ENCODE measurements at places on chromosomes 12 and 14.

DNA sequence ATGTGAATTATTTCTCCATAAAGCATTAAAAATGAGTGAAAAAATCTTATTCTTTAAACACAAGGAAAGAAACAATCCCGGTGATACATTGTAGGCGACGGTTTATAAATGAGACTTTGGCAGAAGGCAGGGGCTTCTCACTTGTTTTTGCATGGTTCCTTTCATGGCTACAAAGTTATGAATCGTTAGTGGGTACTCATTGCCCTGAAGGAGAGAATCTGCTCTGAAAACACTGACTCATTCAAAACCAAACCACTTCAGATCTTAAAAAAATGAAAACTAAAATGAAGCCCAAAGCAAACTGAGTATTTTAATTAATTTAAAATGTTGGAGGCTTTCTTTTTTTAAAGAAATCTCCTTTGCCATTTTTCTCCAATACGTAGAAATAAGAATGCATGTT lies 41.4 kb upstream of the AMIGO2 start:
- peak; percentile 7 for DNase-seq

- DNase-seq, result peak; percentile 20
Observed at GRCh38 chr14:70789361-70789760, 20.0 kb downstream of the MAP3K9 start.

GRCh38 chr12:6340745-6341416 lies 995 bp downstream of the TNFRSF1A start:
- DNase-seq, result no peak

DNA sequence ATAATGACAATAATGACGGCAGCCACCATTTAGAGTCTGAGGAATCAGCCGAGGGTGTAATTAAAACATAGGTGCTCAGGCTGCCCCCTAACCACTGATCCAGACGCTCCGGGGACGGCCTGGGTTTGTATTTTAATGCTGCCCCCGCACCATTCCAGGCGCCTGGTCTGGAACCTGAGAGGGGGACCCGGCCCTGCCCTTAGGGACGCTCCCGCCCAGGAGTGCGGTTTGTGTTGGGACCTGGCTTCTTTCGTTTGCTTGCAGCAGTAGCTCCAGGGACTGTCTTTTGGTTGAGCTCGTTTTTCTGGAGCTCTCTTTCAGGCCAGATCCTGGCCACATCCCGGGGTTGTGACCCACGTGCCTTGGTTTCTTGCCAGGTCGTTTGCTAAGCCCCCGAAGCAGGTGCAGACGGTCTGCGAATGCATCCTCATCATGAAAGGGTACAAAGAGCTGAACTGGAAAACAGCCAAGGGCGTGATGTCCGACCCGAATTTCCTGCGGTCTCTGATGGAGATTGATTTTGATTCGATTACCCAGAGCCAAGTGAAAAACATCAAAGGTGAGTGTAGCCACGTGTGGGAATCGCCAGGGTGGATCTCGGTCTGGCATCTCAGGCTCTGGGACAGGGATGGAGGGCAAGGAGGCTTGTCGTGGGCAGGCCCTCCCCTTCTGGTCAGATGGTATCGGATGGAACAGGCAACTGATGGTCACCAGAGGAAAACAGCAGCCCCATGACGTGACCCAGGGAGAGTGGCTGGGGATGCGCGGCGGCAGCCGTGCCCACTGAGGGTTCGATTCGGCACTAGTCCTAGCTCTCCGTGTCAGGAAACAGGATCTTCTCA lies 63.5 kb downstream of the CCDC92 start:
- no peak for DNase-seq

DNA sequence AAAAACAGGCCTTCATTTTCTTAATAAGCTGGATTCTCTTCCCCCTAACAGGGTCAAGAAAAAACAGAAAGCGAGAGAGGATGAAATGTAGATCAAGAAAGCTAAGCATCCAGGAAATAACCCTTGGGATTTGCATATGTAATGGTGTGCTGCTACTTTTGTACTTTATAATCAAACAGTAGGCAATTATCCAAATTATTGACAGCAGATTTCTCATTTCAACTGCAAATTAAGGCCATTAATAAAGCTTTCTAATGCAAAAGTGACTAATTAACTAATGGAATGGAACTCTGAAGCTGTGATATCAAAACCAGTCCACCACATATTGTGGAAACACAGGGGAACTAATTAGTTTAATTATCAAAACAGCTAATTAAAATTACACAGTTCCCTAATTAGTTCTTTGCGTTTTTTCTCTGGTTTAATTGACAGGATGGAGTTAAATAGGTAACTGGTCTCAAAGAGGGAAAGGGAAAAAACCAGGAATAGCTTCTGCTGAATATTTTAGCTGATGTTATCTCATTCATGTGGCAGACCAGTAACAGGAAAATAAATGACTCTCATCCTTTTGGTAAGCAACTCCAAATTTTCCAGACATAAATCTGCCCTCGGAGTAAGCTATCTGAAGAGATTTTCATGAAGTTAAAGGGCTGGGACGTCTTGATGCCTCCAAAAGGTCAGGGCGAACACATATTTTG lies 182.7 kb upstream of the LMO3 start:
- DNase-seq, result no peak

- peak; percentile 23 for DNase-seq
Observed at GRCh38 chr12:25495331-25496097, 57.6 kb downstream of the LMNTD1 start.

- DNase-seq, result no peak
Observed at GRCh38 chr12:33770652-33771051, 251.6 kb upstream of the ALG10 start.

DNA sequence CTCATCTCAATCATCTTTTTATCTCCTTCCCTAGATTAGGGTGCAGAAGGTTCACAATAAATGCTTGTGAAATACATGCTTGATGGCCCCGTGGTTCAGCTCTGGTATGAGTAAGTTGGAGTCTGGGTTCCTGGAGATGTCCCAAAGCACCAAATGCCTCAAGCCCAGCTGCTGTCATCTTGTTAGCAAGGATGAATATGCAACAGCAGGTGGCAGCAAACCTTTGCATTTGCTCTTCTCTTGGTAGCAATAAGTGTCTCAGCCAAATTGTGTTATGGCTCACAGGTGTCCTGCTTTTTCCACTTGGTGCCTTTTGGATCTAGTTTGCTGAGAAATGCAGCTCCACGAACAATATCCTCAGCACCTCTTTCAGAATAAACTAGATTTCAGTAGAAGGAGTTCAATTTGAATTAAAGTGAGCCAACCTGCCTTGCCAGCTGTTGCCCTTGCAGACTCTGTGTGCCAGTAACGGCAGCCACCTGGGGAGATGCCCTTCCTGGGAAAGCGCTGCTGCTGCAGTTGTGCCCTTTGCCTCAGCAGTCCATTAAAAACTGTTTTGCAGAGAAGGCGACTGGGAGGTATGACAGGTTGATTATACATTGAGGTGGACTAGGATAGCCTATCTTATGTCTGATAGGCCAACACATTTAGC lies 417.3 kb downstream of the SNAPC1 start:
- peak; percentile 7 for DNase-seq
